Activated CD8-positive, alpha-beta memory T cell treated with anti-CD3 and anti-CD28 coated beads for 1 hour (primary cell): ENCODE measurements at places on chromosomes 4 and X.

GRCh38 chr4:60726779-60727178 lies 473.3 kb upstream of the ADGRL3 start:
- DNase-seq = no peak

DNA sequence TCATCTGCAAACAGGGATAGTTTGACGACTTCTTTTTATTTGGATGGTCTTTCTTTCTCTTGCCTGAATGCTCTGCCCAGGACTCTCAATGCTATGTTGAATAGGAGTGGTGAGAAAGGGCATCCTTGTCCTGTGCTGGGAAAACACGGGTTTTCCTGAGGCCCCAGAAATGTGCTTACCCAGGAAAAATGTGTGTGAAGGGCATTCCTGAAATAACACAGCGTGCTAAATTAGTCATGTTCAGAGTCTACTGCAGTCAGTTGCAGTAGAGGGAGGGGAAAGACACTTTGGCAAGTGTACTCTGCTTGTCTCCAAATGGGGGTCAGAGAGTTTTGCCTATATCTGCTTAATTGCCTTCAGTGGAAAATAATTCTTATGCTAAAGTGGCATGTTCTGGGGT lies 153.9 kb downstream of the CCNG2 start:
- DNase-seq = no peak

DNA sequence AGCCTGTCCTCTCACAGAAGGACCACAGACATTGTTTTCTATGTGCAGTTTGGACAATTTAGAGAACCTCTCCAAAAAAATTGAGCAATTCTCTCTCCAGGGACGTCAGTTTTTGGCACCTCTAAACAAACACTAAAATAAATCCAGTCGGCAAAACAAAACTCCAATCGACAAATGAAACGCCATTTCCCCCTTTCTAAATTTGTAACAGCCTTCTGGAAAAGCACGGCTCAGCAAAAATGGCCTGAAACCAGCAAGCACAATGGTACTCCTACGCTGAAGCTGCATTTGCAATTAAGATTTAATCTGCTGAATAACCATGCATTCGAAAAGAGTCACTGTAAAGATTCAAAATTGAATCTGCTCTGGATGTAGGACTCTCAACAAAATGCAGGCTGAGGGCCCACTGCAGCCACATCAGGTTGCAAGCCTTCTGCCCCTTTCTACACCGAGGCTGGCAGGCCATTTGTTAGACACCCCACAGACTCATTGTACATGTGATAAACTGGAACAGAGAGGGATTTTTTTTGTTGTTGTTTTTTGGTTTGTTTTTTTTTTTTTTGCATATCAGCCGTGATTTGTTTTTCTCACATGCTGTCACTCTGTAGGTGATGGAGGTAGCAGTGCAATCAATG lies 79.9 kb upstream of the MAP3K15 start:
- DNase-seq = no peak

GRCh38 chrX:149962859-149963757 lies 24.8 kb upstream of the EOLA2 start:
- DNase-seq = no peak

GRCh38 chr4:34170946-34171345 lies 2073.4 kb downstream of the ARAP2 start:
- DNase-seq = no peak

DNA sequence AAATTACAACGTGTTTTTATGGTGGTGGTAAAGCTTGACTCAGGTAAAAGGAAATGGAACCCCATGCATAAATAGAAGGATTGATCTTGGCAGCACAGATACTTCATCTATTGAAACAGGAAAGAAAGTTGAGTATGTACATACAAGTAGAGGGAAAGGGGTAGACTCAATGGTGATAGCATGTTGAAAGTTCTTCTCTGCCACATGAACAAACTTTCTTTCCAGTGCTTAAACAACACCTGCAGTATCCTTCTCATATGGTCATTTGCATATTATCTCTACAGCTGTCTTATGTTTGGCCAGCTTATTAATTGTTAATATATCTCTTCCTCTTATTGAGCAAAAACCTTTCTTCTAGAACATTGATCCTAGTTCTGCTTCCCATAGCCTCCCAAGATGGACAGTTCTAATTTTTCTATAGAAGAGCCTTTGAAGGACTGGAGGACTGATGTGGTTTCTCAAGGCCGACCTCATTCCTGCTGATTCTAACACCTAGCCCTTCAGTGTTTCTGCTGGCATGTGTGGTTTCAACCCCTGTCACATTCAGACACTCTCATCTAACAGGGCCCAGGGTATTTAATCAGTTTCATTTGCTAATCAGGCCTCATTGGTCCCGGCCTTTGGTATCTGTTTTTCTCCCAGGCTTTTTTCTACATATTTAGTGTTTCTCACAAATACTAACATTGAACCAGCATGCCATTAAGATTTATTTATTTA lies 108.1 kb upstream of the SPRY1 start:
- DNase-seq = no peak

- DNase-seq = no peak
Observed at GRCh38 chrX:41608244-41608643, 80.5 kb upstream of the GPR34 start.

- no peak for DNase-seq
Observed at GRCh38 chr4:926538-926937, 5.6 kb downstream of the GAK start.

DNA sequence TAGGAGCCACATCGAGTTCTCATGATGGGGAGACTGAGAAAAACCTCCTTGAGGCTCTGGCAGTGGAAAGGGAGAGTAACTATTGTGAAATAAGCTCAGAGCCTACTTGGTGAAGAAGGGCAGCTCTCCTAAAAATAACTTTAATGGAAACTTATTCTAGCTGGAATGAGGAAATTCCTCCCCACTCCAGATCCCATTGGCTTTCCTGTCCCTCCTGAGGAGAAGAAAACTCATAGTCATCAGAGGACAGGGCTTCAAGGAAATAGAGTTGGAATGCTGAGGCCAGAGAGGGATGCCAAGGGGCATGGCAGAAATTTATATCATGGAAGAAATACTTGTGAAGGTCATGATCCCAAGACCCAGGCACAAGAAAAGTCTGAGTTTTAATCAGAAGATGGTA lies 70.7 kb upstream of the TAPT1 start:
- no peak for DNase-seq

DNA sequence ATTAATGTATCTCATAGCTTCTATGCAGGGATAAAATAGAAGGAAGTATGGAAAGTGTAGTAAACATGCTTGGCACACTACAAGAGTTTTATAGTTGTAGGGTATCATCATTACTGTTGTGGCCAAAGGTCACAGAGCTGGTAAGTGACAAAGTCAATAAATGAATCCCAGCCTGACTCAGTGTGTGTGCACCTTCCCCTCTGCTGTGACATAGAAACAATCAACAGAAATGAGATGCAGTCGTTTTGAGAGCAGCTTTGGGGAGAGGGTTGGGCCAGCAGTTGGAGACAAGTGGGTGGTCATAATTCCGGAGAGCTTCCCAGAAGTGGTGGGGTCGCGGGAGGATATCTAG lies 82.4 kb upstream of the RBPJ start:
- DNase-seq = no peak

DNA sequence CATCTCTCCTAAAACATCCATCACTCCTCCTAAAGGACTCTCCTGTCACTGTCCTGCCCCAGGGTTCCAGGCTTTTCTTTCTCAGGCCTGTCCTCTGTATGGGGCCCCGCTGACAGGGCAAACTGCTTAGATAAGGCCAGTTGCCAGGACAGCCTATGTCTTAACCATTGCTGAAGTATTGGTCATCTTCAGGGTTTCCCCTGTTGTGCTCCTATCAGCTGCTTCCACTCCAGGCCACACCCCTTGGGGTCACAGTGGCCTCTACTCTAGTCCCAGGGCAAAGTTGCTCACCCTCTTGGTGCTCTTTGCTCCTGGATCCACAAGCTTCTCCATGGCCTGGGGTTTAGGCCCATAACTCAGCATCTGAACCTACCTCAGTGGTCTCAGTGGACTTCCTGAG lies 138.0 kb upstream of the PJA1 start:
- DNase-seq = no peak

- no peak for DNase-seq
Observed at GRCh38 chr4:165606465-165607205, 227.8 kb downstream of the CPE start.

- DNase-seq = peak; percentile 40
Observed at GRCh38 chr4:27010334-27010940, 149.8 kb downstream of the STIM2 start.

- DNase-seq = no peak
Observed at GRCh38 chr4:106021737-106022410, 126.6 kb downstream of the NPNT start.

DNA sequence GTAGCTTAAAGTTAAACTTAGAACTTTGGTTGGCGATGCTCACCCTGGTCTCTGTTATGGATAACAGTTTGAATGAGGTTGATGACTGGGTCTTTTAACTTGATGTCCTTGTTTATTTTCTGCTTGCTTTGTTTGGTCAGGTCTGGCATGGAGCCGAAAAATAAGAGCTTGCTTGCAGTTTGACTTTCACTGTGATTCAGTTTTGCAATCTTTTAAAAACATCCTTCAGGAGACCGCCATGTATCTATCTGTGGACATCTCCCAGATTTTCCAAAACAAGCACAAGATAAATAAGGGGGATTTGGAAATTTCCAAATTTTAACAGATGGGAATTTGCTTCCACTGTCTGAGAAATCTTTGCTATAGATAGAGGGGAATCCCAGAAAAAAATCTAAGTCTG lies 246.7 kb downstream of the PALLD start:
- no peak for DNase-seq

DNA sequence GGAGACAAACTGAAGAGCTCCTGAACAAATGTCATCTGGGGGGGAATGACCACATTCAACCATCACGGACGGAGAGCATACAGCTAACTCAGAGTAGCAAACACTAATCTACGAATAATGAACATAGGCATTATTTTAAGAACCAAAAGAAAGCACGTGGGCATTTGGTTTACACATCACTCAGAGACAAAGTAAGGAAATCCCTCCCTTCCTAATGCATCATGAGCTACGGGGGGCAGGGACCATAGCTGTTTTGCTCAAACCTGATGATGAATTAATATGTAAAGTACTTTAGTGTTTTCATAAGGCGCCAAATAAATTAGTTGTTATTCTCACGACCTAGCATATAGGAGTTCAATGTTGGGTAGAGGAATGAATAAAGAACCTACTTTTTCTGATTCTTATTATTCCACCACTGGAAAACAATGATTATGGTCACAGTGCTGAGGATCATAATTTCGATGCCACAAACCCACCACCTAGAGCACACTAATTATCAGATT lies 11.7 kb upstream of the TMEM156 start:
- DNase-seq = no peak

GRCh38 chr4:68373513-68373912 lies 23.6 kb upstream of the YTHDC1 start:
- DNase-seq = no peak

- DNase-seq = no peak
Observed at GRCh38 chr4:60345392-60345791, 854.7 kb upstream of the ADGRL3 start.

GRCh38 chr4:2261110-2261852 lies 628 bp downstream of the MXD4 start:
- no peak for DNase-seq

DNA sequence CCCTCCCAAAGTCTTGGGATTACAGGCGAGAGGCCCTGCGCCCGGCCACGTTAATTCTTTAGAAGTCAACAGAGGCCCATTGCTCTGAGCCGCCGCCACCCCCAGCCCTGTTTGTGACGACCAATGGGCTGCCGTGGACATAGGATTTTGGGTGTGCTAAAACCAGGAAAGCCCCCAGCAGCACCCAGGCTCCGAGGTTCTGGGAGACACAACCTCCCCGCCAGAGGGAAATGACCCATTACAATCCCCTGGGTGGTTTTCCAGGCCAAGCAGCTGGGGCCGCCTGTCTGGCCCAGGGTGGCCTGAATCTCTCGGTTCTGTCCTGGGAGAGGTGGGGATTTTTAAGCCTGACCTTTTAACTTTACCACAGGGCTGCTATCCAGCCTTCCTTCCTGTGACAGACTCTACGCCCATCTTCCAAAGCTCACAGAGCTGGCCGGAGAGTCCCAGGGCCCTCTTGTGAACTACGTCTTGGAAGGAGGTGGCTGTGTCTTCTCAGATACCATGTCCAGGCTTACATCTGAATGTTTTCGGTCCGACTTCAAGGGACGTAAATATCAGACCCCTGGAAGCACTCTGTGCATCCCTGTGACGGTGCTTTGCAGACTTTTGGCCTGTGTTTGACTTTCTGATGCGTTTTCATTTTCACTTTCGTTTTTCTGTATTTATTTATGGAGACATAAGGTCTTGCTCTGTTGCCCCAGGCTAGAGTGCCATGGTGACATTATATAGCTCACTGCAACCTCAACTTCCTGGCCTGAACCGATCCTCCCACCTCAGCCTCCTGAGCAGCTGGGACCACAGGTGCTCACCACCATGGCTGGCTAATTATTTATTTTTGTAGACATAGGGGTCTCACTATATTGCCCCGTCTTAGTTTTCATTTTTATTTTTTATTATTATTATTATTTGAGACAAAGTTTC lies 36.0 kb downstream of the P2RY8 start:
- no peak for DNase-seq

DNA sequence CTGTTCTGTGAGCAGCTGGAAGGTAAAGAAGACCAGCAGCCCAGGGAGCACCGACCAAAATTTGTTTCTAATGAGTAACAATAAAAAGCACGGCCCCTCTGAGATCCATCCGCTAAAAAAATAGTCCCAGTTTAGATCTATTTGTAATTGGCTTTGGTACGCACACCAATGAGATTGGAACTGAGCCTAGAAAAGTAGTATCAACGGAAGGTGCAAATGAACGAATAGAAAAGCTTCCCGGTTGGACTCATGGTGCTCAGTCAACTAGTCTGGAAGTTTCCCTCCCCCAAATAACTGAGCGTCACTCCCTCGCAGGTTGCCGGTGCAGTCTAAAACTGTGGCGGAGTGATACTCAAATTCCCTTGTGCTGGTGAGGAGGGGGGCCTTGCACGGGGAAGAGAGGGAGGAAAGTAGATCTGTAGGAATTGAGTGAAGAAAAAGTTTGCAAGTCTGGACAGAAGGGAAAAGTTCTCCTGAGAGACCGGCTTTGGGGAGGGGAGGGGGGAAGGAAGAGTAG lies at the start of gene COL4A5:
COL4A5 (plus strand) TSS at position 413 of the 517 bp plus-strand sequence. CDS start 288 bp downstream, outside the sequence.
- no peak for DNase-seq

DNA sequence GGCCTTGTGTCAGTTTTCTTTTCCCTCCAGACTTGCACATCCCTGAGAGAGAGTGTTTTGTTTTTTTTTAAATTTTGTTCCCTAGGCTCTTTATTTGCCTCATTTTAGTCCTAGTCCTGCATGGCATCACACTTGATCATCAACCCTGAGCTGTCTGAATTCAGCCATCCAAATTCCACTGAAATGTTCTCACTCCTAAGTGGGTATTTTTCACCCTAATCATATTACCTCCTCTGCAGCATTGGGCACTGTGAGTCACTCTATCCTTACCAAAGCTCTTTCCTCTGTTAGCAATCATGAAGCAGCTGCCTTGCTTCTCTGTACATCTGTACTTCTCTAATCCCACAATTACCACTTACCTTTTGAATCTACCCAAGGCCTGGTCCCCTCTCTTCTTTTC lies 356.6 kb upstream of the MAGEB2 start:
- no peak for DNase-seq

GRCh38 chr4:74618659-74619058 lies 173.7 kb downstream of the AREG start:
- DNase-seq = no peak

- no peak for DNase-seq
Observed at GRCh38 chr4:156443488-156443887, 489.8 kb upstream of the CTSO start.
